Cardiac septum (tissue), 1 donor: ENCODE measurements at places on chromosomes 12 and 14. TPM values are rescaled to one million over a fixed set of nuclear protein-coding genes. Genes with fewer than 3 reads are reported as not detected.

DNA sequence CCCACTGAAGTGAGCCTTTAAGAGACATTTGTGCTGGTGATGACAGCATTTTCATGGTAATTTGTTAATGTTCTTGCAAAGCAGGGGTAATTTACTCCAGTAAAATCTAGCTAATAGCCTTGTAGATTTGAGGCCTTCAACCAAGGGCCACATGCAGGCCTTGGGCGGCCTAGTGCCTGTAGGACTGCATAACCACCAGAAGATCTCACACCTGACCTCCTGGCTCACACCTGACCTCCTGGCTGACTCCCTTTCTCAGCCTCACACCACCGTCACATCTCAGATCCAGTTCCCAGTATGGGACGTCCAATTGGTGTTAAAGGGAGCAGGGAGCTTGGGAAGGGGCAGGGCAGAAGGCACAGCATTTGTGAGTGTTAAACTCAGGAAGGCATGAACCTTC lies 26.9 kb downstream of the C12orf42 start:
- no peak for DNase-seq

MORN3 gene
- total RNA-seq, result 0.08 TPM

DNA sequence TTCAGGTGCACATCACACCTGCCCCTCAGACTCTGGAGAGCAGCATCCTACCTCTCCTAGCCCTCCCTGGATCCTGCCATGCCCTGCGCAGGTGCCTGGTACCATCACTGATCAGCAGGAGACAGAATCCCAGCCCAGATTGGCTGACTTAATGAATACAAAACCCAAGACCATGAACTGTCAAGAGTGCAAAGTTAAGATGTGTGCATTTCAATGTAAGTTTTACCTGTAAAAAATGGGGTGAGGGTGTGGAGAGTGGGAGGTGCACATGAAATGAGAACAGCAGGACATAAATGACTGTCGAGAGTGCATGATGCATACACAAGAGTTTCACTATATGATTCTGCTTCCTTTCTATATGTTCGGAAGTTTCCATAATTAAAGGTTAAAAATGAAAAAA lies 57.9 kb upstream of the GPR68 start:
- DNase-seq, result no peak

- DNase-seq, result no peak
Measured at GRCh38 chr12:128445415-128446127, 178.6 kb downstream of the TMEM132C start.

ERP27 gene
- total RNA-seq, result 0.11 TPM

DNA sequence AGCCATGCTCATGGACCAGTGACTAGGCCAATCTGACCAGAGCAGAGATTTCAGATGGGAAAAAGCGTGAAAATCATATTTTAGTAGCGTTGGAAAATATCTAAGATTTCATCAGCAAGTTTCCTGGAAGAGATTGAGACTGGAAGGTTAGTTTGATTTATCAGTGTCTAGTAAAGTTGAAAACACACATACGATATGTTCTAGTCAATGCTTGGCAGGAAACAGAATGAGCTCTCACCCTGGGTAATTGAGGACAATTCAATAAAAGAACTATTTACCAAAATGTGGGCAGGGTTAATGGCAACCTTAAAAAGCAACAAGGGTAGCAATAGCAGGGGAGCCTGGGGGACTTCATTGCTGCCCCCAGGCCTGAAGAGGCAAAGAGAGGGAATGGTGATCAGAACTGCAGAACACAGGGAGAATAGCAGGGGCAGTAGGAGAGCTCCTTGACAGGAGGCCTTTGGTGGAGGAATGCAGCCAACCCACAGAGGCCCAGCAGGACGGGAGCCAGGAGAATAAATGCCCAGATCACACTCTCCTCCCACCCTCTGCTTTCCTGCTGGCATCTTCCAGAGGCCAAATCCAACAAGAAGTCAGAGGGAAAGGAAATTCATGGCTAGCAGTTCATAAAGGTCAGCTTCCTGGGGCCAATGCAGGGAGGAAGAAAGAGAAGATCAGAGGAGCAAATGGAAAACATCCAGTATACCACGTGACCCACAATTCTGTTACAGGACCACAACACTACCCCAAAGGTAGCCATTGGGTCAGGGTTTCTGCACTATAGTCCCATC lies 27.6 kb upstream of the LRP6 start:
- DNase-seq, result no peak

TSHR gene
- not detected for total RNA-seq

RHEBL1 gene
- 0.38 TPM for total RNA-seq

DNA sequence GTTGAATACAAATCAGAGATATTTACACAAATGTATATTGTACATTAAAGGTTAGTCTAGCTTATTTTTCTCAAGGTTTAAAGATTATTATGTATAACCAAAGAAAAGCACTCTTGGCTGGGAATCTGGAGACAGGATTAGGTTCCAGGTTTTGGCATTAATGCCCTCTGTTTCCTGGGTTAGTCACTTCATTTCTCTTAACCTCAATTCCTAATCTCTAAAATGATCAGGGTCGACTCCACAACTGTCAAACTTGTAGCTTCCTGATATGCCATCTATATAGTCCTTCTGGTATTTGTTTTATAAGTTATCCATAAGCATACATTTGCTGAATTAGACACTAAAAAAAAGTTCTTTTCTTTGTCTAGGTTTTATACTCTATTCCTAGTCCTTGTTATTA lies 2.6 kb downstream of the ITPR2 start:
- DNase-seq, result no peak

DNA sequence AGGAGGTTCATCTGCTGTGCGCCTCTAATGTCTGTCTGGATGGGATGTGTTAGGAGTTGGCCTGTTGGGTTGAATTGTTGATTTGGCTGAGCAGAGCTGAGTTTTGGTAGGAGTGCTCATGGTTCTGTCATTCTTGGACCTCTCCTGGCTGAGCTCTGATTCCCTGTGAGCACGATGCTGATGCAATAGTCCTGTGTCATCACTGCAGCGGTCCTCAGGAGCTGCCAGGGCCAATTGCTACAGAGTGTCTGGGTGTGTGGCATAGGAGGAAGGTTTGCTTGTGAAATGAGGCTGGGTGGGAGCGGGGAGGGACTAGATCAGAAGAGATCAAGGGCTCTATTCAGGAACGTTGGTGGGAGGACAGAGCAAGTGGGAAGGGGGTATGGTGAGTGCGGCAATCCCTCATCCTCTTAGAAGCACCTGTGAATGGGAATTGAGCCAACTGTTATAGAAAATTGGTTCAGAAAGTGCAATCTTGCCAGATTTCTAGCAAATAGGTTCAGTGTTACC lies 21.2 kb downstream of the PEX5 start:
- DNase-seq, result no peak

DNA sequence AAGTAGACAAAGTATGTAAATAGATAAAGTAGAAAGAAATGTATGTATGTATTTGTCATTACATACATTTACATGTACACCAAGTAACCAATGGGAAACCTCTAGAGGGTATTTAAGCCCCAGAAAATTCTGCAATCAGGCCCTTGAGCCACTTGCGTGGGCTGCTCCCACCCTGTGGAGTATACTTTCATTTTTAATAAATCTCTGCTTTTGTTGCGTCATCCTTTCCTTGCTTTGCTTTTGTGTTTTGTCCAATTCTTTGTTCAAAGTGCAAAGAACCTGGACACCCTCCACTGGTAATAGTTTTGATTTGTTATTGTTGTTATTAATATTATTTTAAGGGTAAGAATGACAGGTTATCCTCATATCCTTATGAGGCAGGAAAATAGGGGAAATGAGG lies 21.8 kb downstream of the CAPS2 start:
- no peak for DNase-seq
